ENCODE measurements at places on chromosomes 11 and 22. TPM values are rescaled to one million over a fixed set of nuclear protein-coding genes. Genes with fewer than 3 reads are reported as not detected.

- H3K27me3 ChIP-seq: no peaks in the 10 kb centered on the region
- no peak overlapping the region for H3K4me3 ChIP-seq
- DNase-seq: no peak
- peaks cover 89% of the 10 kb centered on the region for H3K36me3 ChIP-seq
- H3K4me1 ChIP-seq: peaks cover 41% of the 10 kb centered on the region
- no peak overlapping the region for H3K27ac ChIP-seq
Observed at GRCh38 chr11:33718440-33718839, 17.8 kb downstream of the CD59 start.

GRCh38 chr11:65381716-65382032 lies 772 bp downstream of the SLC25A45 start:
- peak overlapping the region; percentile 22 for H3K4me3 ChIP-seq
- peaks cover 6% of the 10 kb centered on the region for H3K36me3 ChIP-seq
- H3K27ac ChIP-seq: peak overlapping the region; percentile 92
- DNase-seq: no peak

GRCh38 chr11:27444801-27445215 lies 27.8 kb downstream of the LGR4 start:
- no peaks in the 10 kb centered on the region for H3K36me3 ChIP-seq
- DNase-seq: no peak
- H3K27me3 ChIP-seq: no peaks in the 10 kb centered on the region
- H3K27ac ChIP-seq: no peak overlapping the region
- H3K4me3 ChIP-seq: no peak overlapping the region

DNA sequence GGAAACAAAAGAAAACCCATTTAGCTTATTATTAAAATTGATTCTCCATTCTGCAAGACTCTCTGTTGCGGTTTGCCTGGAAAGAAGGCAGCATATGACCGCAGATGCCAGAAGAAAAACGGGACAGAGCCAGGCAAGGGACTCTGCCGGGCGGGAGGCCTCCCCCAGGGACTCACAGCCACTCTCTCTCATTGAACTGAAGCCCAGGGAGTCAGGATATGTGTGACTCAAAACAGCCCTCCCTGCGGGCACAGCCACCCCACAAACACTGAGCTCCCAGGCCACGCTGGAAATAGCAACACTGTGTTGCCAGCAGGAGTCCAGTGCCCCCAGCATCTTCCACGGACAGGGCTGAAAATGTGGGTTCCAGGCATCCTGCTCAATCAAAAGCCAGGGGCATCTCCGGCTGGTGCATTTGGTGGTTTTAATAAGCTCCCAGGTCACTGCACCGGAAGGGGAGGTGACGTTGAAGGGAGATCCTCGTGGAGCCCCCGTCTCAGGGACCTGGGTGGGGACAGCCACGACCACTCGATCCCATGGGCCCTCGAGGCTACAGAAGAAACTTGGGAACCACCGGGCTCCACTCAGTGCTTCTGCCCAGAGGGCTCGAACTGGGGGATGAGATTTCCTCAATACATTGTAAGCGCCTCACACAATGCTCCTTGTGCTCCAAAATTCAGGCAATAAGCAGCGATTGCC lies 624.5 kb downstream of the TBC1D22A start:
- 0 out of 2 replicates have a peak, but pooled peaks cover 17% of the 10 kb centered on the region for H3K27me3 ChIP-seq
- H3K4me3 ChIP-seq: no peak overlapping the region
- H3K27ac ChIP-seq: no peak overlapping the region
- no peak for DNase-seq
- H3K4me1 ChIP-seq: no peaks in the 10 kb centered on the region

GRCh38 chr11:32643526-32643925 lies 59.9 kb downstream of the EIF3M start:
- no peaks in the 10 kb centered on the region for H3K27me3 ChIP-seq
- H3K27ac ChIP-seq: no peak overlapping the region
- H3K4me1 ChIP-seq: no peaks in the 10 kb centered on the region
- no peaks in the 10 kb centered on the region for H3K36me3 ChIP-seq

- no peaks in the 10 kb centered on the region for H3K27me3 ChIP-seq
- H3K4me3 ChIP-seq: no peak overlapping the region
- H3K36me3 ChIP-seq: peaks cover 59% of the 10 kb centered on the region
- DNase-seq: peak; percentile 42
- peak overlapping the region; percentile 50 for H3K27ac ChIP-seq
- H3K4me1 ChIP-seq: peaks cover 43% of the 10 kb centered on the region
Observed at GRCh38 chr22:38267086-38267485, 5.7 kb downstream of the TMEM184B start.

GRCh38 chr11:130581646-130582045 lies 133.2 kb downstream of the ADAMTS15 start:
- no peaks in the 10 kb centered on the region for H3K36me3 ChIP-seq
- no peak overlapping the region for H3K4me3 ChIP-seq
- H3K27ac ChIP-seq: peak overlapping the region; percentile 89
- no peaks in the 10 kb centered on the region for H3K27me3 ChIP-seq
- DNase-seq: no peak
- peaks cover 22% of the 10 kb centered on the region for H3K4me1 ChIP-seq

- no peaks in the 10 kb centered on the region for H3K27me3 ChIP-seq
- DNase-seq: peak; percentile 44
- H3K4me3 ChIP-seq: no peak overlapping the region
- H3K36me3 ChIP-seq: no peaks in the 10 kb centered on the region
- no peak overlapping the region for H3K27ac ChIP-seq
Observed at GRCh38 chr11:127074151-127074761, 73.7 kb upstream of the KIRREL3 start.

GRCh38 chr11:63404161-63404935 lies 34.8 kb downstream of the SLC22A9 start:
- H3K36me3 ChIP-seq: no peaks in the 10 kb centered on the region
- H3K27ac ChIP-seq: no peak overlapping the region
- no peak overlapping the region for H3K4me3 ChIP-seq
- no peak for DNase-seq

Gene APOL2
- total RNA-seq: 23.8 TPM

Gene LRRC74B
- not detected for total RNA-seq

Gene VEGFB
- total RNA-seq: 13.0 TPM

Gene HTR3A
- not detected for total RNA-seq

Gene ZNF215
- not detected for total RNA-seq

Gene PATE2
- total RNA-seq: 0.50 TPM

Gene AQP11
- total RNA-seq: not detected

Gene RIMBP3B
- 0.89 TPM for total RNA-seq

Gene OR2AT4
- not detected for total RNA-seq

Gene MPZL2
- total RNA-seq: not detected

Gene OR52E8
- total RNA-seq: not detected

Gene TMPRSS6
- total RNA-seq: not detected

Data from SJSA1 (cell line).